Globus pallidus (tissue), 1 donor: ENCODE measurements at places on chromosomes 1 and 21.

DNA sequence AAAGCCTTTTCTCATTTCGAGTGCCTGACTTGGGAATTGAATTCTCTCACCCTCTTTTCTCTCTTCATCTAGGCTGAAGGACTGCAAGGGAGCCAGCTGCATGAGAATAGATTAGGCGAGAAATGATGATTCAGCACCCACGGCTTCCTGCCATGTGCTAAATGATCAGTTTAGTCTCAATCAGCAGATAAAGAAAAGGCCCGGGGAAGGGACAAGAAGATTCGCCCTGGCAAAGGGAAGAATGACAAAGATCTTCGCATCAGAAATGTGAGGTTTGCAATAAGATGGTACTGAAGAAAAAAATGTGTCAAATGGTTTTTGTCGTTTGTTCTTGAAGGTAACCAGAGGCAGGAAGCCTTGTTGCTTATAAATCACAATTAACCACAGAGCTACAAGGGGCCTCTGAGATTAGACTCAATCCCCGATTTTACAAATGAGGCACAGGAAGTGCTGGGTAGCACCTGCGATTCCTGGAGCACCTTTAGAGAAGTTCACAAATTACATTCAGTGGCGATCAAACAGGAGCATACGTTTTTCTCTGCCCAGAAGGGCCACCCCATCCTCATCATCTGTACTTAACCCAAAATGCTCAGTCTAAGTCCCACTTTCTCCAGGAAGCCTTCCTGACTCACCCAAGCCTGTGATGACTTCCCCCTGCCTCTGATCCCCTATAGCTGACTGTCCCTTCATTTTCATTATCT, 183.4 kb downstream of the ZNF281 start:
- no peak for DNase-seq

DNA sequence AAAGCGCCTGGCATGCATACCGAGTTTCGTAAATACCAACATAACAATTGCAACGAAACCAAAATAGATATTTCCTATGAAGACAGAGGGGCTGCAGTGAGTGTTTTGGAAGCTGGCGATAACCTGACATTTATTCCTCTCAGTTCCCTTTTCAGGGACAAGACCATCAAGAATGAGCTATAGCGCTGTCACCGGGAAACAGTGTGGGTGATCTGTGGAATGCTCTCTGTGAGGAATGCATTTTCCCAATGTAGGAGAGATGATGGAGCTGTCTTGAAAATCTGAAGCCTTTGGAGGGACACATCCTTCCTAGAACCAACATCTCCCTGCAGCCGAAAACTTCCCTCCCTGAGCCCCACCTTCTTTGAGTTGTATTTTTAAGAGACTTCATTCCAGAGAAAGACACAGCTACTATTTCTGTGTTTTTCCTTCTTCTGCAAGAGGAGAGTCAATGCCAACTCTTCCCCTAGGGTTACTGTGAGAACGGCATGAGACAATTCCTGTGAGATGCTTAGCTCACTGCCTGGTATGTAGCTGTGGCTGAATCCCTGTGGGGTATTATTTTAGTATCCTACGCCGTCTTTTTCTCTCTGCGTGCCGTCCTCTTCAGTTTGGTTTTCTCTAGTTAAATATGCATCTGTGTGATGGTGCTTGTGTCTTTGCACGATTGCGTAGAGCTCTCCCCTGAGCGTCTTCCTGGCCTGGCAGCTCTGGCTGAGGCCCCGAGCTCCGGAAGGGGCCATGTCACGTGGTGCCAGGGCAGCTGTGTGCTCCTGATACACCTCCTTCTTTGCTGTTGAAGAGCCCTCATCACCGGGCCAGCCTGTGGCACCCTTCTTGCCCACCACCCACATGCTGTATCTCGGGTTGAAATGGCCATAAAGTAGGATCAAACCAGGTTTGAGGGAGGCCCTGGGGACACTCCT, 45.2 kb downstream of the AJAP1 start:
- DNase-seq: no peak

DNA sequence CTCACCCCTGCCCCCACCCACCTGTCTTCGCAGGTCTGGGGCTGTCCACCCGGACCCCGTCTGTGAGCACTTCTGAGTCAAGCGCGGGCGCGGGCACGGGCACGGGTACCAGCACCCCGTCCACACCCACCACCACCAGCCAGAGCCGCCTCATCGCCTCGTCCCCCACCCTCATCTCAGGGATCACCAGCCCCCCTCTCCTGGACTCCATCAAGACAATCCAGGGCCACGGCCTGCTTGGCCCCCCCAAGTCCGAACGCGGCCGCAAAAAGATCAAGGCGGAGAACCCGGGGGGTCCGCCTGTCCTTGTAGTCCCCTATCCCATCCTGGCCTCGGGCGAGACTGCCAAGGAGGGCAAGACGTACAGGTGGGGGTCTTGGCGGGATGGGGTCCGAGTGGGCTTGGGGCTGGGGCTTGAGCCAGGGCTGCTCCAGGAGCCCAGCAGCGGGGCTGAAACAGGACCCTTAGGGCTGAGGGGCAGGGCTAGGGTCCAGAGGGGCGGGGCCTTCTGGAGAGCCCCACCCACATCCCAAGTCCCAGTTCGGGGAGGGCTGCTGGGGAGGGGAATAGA, 23.9 kb downstream of the ZNF362 start:
- no peak for DNase-seq

- DNase-seq: no peak
Measured at GRCh38 chr1:17148950-17149608, 29.8 kb upstream of the PADI2 start.

GRCh38 chr1:75338616-75339483, 204.7 kb downstream of the LHX8 start:
- DNase-seq: no peak

- no peak for DNase-seq
Measured at GRCh38 chr1:244409701-244410100, 42.0 kb downstream of the ADSS2 start.

GRCh38 chr1:230263568-230264195, 162.4 kb downstream of the PGBD5 start:
- DNase-seq: no peak

DNA sequence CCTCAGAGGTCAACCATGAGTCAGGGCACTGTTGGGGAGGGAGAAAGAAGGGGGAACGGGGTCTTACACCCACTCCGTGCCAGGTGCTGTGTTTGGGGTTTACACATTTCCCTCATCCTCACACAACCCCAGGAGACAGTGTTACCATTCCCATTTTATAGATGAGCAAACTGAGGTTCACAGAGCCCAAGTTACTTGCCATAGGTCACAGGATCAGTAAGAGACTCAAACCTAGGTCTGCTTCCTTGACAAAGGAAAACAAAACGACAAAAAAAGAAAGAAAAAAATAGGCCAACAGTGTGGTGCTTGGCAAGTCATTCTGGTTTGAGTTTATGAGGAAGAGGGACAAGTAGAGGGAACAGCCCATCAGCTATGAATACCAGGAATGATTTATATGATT, 16.3 kb upstream of the CDCP2 start:
- no peak for DNase-seq

- no peak for DNase-seq
Measured at GRCh38 chr21:23401278-23401677, 2206.0 kb downstream of the MRPL39 start.

DNA sequence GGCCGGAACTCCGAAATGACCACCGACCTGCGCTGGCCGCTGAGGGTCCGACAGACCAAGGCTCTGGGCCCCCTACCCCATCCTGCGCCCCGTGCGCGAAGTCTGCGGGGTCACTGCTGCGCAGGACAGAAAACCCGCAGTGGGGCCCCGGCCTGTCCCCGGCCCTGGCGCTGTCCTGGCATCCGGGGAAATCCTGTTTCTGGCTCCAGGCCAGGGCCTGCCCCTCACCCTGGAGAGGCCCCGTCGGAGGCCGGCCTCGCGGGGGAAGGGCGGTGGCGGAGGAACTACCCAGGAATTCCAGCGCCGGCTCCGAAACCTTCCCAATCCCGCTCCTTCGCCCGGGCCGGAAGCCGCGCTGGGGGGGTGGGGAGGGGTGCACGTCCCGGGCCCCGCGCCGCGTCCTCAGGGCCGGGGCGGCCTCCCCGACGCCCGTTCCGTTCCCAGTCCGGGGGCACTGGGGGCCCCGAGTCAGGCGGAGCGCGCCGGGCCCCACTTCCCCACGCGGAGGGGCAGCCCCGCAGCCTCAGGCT, 77.0 kb downstream of the MORN1 start:
- no peak for DNase-seq

GRCh38 chr1:94104776-94105580, 16.0 kb downstream of the ABCA4 start:
- no peak for DNase-seq

- DNase-seq: no peak
Measured at GRCh38 chr1:192399161-192399560, 82.4 kb downstream of the RGS21 start.

DNA sequence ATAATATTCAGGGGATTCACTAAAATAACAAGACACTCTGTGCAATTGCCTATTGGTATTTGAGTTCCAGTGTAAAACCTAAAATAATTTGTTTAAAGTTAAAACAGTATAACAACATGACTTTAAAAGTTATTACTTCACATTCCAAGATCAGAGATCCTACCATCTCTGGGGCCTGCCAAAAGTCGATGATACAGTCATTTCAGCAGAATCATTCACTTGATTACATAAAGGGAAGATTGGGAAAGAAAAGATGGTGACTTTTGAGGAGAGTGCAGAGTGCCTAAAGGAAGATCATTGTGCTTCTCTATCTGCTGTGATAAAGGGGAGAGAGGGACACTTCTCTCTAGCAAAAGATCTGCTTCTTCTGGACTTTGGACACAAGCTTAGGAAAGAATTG, 784.4 kb upstream of the ADGRL4 start:
- no peak for DNase-seq

DNA sequence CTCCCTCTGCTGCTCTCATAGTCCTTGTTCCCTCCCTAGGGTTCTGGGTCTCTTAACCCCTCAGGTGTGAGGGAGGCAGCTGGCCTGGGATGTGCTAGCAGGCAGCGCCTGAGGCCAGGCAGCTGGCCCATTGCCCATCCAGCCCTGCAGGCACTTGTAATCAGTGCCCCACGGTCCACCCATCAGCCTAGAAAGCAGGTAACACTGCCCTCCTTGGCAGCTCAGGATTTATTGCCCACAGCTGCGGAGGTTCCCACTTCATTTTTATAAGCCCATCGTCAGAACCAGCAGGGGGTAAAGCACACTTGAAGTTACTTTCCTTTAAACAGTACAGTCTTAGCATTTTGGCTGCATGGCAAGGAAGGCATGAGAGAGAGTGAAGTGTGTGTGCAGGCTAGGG, 70.6 kb downstream of the TMEM53 start:
- no peak for DNase-seq

DNA sequence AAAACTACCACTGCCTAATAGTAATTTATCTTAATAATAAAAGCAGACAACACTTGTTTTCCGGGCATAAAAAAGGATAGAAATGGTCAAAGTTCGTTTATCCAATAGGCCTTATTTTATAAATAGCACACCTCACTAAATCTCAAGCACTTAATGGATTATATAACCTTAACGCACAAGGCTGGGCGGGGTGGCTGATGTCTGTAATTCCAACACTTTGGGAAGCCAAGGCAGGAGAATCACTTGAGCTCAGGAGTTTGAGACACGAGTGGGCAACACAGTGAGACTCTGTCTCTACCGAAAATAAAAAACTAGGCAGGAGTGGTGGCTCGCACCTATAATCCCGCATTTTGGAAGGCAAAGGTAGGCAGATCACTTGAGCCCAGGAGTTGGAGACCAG, 12.4 kb downstream of the EIF4G3 start:
- DNase-seq: no peak

- DNase-seq: no peak
Measured at GRCh38 chr21:46194374-46195334, 10.4 kb upstream of the SPATC1L start.

- no peak for DNase-seq
Measured at GRCh38 chr1:245255783-245256182, 101.0 kb downstream of the KIF26B start.

- DNase-seq: no peak
Measured at GRCh38 chr1:26218906-26219494, 15.0 kb upstream of the CEP85 start.

DNA sequence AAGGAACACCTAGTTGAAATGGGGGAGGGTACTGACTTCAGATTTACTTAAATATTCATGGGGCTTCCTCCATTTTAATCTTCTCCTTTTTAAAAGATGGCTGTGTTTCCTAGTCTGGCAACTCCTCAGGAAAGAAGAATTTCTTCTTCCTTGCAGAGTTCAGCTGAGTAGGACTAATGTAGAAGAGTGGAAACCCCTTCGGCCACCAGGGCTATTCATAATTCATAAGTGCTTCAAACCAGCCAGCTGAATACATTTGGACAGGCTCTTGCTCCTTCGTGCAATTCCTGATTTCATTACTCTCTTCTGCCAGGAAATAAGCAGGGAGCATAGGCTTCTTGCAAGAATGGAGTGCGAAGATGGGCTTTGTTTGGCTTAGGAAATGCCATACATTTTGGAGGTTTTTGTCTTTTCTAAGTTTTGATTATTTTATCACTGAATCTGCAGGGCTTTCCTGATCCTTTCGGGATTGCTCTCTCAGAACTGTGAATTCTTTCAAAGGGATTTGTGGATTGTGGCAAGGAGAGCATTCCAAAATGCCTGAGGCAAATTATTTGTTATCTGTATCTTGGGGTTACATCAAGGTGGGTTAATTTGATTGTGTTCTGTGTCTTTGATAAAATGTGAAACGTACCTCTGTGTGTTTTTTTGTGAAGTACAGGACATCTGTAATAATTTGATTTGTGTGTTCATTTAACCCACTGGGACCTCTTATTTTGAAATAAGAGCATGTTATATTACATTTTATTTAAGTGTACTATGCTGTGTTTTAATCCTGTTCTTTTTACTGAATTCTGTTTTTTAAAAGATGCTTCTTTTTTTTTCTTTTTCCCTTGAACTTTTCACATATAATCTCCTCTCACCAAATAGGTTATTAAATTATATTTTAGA, 179.4 kb upstream of the SGIP1 start:
- no peak for DNase-seq

- DNase-seq: no peak
Measured at GRCh38 chr1:119861547-119861946, 34.8 kb downstream of the ADAM30 start.

DNA sequence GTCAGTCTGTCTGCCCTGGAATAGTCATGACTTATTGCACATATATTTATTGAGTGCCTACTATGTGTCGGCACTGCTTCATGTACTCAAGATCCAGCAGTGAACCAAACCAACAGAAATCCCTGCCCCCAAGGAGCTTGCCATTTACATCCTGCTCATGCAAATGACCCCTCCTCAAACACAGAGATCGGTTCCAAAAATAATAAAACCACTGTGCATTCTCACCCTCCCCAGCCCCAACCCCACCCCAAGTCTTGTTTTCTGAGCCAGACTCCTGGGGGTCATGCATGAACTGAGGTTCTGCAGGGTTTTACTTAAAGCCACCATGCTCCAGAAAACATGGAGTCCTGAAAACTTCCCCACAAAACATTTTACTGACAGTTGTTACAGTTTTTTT, 61.9 kb downstream of the KIAA0040 start:
- DNase-seq: no peak
